Eye (tissue), 1 donor: ENCODE measurements at places on chromosomes 1 and 21.

- DNase-seq, result no peak
Observed at GRCh38 chr1:151760597-151761385, 2.5 kb downstream of the MRPL9 start.

DNA sequence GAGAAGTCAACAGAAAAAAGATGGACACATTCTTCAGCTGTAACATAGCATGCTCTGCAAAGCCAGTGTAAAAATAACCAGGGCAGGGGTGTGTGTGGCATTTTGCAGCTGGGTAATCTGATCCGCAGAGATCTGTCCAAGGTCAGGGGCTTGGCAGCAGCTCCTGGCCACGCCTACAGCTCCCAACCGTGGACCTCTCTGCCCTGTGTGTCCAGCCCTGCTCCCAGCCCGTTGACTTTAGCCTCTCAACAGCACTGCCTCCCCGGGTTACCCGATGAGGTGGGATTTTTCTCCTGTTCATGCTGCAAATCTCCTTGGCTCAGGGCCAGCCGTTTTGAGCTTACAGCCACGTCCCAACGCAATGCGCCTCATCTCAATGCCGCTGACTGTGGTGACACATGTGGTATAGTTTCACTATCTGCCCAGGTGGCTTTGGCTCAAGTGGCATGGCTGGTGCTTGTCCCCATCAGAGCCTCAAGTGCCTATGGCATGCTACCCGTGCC, 68.1 kb downstream of the VWA5B1 start:
- DNase-seq, result no peak

DNA sequence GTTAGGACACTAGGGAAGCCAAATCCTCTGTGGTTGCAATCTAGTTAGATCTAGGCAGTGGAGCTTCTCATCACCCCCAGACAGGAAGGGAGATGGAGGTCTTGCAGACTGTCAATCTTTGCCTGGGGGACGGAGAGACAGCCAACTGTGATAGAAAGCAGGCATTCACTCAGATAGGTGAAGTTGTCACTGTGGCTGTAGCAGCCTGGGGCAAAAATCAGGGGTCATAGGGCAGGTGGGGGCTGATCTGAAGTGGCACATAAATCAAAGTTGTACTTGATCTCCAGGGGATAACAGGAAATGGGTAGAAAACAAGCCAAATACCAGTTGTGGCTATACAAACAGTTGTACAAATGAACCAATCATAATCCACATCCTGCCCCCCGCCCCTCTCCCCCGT, 620.9 kb upstream of the USP24 start:
- DNase-seq, result no peak

- DNase-seq, result no peak
Observed at GRCh38 chr1:232474826-232475225, 155.1 kb downstream of the SIPA1L2 start.

DNA sequence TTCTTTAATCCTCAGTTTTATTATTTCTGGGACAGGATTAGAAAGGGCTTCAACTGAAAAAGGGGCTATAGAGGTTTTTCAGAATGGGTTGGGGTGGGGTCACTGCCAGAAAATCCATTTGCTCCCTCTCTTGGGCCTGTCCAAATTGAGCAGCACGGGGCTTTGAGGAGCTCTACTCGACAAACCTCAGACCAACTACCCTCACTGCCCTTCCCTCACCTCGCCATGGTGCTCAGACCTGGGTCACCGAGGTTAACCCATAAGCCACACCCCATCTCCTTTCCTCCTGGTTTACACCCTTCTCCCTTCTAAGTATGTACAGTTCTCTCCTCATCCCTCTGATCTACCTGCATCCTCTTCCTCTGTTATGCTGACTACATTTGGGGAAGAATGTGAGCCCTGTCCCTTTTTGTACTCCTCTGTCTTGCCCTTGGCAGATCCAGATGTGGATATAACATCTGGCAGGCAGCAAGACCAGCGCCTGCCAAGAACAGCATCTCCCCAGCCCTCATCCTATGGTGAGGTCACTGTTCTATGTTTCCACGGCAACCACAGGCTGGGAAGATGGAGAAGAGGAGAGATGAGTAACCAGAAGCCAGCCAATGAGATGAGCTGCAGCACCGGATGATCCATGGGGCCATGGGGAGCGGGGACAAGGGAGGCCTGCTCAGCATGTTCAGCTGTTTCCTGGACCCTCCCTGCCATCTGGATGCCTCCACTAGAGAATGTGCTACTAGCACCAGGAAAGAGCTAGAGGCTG, 3.7 kb upstream of the FABP3 start:
- DNase-seq, result peak; percentile 92

DNA sequence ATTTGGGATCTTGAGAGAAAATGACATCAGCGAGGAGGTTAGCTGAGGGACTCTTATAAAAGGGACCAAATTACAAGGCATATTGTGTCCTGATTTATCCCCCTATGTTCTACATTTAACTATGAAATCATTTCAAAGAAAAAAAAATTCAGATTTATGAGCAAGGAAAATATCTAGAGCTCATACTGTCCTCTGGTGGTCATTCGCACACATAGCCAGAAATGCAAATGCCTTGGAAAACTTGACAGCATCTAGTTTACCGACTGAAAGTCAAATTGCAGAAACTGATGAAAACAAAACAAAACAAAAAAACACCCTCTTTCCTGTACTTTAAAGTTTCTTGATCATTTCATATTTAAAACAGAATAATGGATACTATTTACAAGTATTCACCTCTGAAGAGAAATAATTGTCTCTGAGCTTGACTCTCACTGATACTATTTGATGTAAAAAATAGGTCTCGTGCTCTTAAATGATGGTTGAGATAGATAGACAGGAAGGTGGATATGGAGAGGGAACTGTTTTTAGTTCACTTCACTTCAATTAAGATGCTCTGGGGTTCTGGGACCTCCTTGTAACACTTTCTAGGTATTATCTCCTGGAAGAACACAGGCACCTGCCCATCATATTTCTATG, 253.8 kb downstream of the PCP4 start:
- peak; percentile 79 for DNase-seq

GRCh38 chr1:16266411-16267118, 29.6 kb upstream of the CPLANE2 start:
- DNase-seq, result no peak
